ENCODE measurements at places on chromosomes 1 and 21.

DNA sequence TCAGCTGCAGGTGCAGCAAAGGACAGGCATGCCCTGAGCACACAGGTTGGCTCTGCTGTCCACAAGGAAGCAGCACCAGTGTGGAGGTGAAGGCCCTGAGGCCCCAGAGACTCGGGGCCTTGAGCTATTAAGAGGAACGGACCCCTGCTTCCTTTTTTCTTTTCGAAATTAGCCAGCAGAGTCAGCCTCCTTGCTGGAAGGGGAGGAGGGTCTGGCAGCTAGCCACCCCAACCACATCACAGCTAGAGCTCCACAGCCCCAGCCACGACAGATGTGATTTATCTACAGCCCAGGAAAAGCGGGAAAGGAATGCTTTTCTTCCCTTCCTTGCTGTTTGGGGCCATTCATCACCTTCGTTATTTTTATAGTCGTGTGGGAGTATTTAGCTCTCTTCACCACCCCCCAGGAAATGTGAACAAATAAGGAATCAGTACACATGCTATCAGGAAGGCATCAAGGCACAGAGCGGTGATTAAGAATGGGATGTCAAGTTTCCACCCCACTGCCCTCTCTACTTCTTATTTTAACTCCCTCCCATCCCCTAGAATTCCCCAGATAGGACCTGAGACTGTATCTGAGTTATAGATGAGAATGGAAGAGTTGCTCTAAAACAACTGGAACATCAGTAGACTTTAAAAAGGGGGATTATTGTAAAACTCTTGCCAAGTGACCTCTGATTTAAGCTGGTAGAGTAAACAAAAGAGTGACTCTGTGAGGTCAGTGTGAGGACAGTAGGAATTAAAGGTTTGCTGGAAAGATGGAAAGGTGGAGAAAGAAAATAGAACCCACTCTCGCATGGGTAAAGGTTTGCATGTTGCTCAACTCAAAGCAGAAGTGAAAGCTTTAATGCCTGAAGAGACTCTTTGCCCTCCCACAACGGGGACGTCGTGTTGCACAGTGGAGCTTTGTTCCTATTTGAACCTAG, 224.7 kb upstream of the GJB5 start:
- no peak for DNase-seq

GRCh38 chr1:183514235-183514634, 41.9 kb downstream of the SMG7 start:
- DNase-seq: no peak

GRCh38 chr1:28290851-28291250, 31.5 kb downstream of the SESN2 start:
- no peak for DNase-seq

- DNase-seq: no peak
Measured at GRCh38 chr1:177558372-177558771, 387.6 kb downstream of the BRINP2 start.

- no peak for DNase-seq
Measured at GRCh38 chr1:46411010-46411405, 16.9 kb downstream of the FAAH start.

- DNase-seq: no peak
Measured at GRCh38 chr1:242579528-242580235, 55.2 kb upstream of the PLD5 start.

DNA sequence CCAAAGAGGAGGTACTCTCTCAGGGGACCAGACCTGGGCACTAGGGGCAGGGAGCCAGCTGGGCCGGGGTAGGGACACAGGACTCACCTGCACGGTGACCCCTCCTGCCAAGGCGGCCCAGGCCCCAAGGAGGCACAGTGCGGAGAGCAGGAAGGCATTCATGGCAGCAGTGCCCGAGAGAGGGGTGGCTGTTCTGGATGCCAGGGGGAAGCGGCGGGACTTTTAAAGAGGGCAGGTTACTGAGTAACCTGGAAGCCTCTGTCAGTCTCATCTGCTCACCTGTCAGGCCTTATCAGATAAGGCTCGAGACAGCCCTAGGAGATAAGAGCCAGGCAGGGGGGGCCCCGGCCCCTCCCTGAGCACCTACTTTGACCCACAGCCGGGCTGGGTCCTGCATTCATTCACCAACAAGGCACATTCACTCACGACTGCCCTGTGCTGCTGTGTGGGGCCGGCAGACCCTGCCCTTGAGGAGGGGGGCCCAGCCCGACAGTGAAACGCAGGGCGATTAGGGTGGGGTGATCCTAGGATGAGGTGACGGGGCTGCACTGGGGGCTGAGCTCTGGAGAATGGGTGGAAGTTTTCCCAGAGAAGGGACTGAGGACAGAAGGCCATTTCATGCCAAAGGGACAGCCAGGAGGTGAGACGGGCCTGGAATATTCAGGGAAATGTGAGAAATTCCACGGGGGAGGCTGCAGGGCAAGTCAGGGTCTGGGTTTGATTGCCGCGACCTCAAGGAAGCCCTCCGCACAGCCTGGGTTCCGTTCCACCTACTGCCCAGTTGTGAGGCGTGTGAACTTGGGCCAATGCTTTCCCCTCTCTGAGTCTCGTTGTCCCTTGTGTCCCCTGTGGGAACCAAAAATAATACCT, at the start of gene GUCA2A:
Gene GUCA2A, minus strand, starts transcription at position 195 of the 870 bp plus-strand sequence. Its CDS starts 33 bp downstream, at position 162.
- DNase-seq: no peak

All from stimulated activated CD8-positive, alpha-beta memory T cell treated with anti-CD3 and anti-CD28 coated beads, Interleukin-15, amount 100 ng/mL, for 4 hours (primary cell).